ENCODE measurements at places on chromosomes 16 and 17.

- no peak for DNase-seq
Observed at GRCh38 chr16:82884320-82884898, 257.6 kb downstream of the CDH13 start.

DNA sequence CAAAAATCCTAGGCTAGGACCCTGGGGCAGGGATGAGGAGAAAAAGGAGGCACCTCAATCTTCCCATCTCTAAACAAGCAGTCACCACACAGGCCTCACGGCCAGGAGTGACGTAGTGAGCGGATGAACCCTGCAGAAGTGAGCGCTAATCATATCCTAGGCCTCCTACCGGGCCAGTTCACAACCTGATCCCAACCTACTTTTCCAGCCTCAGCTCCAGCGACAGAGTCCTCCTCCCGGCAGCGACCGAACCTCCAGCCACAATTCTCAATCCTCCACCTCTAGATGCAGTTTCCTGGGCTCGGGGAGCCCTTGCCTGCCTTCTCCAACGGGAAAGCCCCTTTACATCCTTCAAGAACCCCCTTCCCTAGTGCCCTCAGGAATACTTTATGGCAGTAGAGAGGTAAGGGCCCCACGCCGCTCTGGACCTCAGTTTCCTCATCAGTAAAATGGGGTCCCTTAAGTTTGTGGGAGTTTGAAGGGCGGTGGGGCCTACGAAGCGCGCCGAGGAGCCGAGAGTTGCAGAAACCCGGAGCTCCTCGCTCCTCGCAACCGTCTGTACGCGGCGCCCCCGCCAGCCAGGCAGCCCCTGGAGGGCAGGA is 1.4 kb downstream of the ZNF668 start:
- DNase-seq = no peak

DNA sequence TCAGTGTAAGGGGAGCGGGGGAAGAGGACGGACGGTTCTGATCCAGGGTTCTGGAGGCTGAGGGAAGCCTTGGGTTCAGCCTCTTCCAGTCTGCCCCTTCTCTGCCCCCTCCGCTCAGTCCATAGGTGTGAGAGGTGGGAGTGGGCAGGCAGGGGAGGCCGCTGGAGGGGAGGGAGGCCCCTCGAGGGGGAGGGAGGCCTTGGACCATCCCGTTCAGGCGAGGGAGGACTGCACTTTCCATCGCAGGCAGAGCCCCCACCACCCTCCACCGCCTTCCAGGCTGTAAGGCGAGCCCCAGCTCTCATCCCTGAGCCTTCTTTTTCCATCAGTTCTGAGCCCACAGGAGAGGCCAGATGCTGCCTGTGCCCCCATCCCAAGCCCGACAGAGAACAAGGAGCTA is 4.2 kb upstream of the AXIN1 start:
- no peak for DNase-seq

DNA sequence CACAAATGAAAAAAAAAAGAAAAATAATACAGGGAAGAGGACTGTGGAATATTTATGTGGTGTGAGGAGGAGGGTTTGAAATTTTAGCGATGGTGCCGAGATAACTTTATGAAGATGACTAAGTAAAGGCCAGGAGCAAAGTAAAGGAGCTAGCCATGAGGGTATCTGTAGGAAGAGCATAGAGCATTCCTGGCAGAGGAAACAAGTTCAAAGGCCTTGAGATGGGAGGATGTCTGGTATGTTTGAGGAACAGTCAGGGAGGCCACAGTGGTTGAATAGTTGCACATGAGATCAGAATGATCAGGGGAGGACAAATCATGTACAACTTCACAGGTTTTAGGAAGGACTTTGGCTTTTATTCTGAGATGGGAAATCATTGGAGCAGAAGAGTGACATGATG is 4.2 kb downstream of the CYB5B start:
- no peak for DNase-seq

DNA sequence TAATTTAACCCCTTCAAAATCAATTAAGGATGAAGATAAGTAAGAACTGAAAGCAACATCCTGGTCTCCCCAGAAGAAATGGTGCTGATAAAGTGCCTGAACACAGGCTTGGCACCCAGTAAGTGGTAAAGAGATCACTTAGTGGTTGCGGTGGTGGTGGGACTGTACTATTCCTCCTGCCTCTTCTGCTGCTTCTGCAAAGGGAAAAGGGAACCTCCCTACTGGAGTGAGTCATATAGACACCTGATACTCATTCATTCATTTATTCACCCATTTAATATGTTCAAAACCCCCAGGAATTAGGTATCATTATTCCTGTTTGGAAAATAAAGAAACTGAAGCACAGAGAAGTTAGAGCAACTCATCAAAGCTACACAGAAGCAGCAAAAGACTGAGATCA is 60.6 kb downstream of the CDYL2 start:
- DNase-seq = no peak

DNA sequence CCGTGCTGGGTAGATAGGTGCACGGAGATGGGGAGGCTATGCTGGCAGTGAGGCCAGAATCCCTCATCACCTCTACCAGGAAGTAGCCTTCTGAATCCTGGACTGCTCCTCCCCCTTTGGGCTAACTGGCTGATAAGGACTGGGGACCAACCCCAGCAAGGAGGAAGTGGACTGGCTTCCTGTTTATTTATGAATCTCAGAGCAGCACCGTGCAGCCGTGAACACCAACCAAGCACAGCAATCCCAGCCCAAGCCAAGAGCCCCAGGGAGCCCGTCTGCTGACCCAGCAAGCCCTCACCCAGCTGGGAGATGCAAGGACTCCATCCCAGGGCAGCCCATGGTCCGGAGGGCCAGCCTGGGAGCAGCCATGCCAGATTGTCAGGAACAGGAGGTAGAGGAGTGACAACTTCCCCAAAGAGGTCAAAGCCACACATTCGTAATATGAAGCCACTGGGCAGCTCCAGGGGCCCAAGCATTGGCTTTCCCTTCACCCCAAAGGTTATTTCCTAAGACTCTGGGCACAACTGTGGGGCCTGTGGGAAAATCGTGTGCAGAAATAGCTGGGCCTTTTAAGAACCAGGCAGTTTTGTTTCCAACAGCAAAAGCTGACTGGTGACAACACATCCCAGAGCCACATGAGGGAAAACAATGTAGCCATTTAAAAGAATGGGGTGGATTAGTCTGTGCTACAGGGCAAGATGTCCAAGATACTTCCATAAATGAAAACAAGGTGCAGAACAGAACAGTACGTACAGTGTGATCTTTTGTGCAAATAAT is 23.9 kb downstream of the PHB1 start:
- no peak for DNase-seq

GRCh38 chr17:61157246-61157886 is 242.3 kb upstream of the TBX2 start:
- DNase-seq = peak; percentile 32

DNA sequence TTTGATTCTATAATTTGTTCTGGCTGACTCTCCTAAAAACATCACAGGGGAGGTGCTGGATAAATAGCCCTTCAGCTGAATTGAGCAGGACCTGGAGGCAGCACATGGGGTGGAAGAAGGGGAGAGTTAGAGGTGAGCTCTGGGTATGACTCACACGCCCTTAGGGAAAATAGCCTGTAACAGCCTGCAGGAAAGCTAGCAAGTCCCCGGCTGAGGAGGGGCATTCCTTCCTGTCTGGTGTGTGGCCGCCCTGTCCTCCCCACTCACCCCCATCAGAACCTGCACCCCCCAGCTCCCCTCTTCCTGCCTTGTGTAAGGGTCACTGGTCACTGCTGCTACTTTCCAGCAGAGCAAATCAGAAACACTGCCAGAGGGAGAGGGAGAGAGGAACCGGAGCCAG is 187.4 kb downstream of the C16orf95 start:
- DNase-seq = peak; percentile 49

- DNase-seq = no peak
Observed at GRCh38 chr16:56409195-56409594, 16.1 kb downstream of the AMFR start.

DNA sequence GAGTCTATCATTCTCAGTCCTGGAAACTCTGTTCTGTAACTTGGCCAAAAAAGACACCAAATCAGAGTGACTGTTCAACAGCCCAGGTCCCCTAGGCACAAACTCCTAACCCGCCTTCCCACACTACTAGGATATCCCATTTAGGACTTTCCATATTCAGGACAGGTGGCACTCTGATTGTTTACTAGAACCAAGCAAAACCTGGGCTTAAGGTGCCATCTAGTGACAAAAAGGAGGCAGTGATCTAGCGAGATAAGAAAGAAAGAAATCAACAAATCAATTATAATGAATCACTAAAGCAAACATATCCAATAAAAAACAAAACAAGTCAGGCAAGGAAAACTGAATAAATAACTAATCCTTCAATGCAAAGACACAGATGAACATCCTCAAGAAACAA is 203.9 kb downstream of the CEP112 start:
- DNase-seq = peak; percentile 18

DNA sequence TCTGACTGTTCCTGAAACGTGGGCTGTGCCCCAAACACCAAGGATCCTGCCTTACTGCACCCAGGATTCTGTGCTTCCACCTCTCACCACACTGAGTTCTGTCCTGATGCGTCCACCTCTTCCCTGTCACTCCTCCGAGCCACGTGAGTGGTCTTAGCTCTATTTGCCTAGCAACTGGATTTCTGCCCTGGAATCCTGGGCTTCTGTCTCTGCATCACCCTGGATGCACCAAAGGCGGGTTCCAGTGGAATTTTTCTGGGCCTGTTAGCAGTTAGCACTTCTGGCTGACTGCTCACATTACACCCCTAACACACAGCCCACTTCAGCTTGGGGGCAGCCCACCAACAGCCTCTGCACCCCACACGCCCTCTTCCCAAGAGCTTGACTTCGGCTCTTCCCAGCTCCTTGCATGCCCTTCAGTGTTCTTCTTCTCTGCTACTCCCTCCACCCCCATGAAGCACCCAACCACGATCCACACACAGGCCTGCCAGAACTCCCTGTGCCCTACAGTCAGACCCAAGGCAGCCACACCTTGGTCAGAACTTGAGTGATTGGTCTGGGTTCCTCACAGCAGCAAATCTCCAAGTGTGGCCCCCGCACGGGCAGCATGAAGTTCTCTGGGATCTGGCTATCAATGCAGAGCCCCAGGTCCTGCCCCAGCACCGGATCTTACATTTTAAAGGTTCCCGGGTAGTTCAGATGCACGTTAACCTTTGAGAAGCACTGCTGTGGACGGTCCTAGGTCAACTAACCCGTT is 129.8 kb upstream of the RCVRN start:
- DNase-seq = no peak

- peak; percentile 91 for DNase-seq
Observed at GRCh38 chr17:8119581-8120519, 1.5 kb upstream of the ALOXE3 start.

GRCh38 chr16:80014241-80014939 is 413.9 kb upstream of the MAF start:
- DNase-seq = no peak

GRCh38 chr17:77619851-77620250 is 338.7 kb upstream of the TNRC6C start:
- peak; percentile 14 for DNase-seq

- DNase-seq = no peak
Observed at GRCh38 chr16:59697761-59698160, 963.6 kb upstream of the GOT2 start.

DNA sequence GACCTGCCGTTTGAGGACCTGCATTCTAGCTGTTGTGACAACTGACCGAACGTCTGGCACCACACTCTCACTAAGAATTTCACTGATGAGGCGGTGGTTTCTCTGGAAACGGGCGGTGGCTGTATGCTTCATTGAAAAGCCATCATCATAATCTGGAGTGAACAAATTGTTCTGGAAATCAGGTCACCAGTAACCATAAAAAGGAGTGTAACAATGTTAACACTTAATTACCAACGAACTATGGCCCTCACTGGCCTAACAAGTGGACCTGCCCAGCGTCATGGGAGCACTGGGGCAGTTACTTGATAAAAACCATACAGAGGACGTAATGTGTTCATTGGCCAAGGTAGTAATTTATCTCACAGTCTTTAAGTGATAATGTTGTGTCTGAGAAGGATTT is 15.4 kb downstream of the SMARCE1 start:
- no peak for DNase-seq

GRCh38 chr16:69818891-69819545 is 56.9 kb downstream of the WWP2 start:
- no peak for DNase-seq

DNA sequence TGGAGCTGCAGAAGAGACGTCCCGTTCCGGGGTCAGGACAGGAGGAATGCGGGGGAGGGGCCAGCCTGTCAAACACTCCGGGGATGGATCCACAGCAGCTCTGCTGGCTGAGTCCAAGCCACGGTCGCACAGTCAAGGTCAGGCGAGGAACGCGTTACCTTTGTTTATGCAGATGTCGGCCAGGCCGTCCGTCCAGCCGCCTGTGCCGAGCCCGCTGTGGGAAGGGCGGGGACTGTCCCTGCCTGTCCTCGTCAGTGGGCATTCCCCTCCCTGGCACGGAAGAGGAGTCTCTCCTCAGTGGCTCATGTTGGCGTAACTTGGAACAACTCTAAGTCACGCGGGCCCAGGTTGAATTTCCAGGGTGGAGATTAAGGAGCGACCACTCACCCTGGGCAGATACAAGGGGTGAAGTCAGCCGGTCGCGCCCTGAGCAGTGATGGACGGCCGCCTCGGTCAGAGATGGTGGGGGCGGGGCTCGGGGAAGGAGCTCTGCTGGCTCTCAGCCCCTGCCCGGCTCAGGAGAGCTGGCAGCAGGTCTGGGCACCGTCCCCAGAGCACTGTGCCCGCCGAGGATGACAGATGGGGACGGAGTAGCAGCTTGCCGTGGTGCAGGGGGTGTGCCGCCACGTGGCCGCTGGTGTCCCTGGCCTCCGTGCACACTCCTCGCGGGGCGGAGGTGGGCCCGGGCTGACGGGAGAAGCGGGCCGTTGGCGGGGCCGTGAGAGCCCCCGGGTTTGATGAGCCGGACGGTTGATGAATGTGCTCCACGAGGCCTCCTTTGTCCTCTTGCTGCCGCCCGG is 7.3 kb downstream of the CACNA1H start:
- DNase-seq = no peak

GRCh38 chr17:77308861-77309726 is 168.3 kb downstream of the SEC14L1 start:
- no peak for DNase-seq

DNA sequence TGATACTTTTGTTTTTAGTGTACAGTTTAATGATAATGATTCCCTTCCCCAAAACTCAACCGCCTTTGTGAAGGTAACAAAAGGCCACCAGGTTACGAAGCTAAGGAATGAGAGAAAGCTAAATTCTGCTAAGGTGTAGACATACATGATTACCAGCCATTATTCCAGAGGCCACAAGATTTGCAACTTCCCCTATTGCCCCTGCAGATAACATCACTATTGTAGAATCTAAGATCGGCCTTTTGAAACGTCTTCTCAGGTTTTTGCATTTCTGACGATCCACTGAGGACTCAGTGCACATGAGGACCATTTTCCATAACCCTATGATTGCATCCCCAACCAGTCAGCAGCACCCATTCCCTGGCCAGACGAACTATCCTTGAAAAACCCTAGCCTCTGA is 33.9 kb upstream of the SNN start:
- DNase-seq = no peak

GRCh38 chr16:56910112-56910511 is 21.8 kb upstream of the HERPUD1 start:
- no peak for DNase-seq
